ENCODE measurements at places on chromosomes 16 and 17.
A peak's percentile ranks its signal among the peaks of the same experiment; 100 is the strongest.

GRCh38 chr17:21013983-21014382 lies 28.8 kb downstream of the USP22 start:
- DNase-seq = no peak

DNA sequence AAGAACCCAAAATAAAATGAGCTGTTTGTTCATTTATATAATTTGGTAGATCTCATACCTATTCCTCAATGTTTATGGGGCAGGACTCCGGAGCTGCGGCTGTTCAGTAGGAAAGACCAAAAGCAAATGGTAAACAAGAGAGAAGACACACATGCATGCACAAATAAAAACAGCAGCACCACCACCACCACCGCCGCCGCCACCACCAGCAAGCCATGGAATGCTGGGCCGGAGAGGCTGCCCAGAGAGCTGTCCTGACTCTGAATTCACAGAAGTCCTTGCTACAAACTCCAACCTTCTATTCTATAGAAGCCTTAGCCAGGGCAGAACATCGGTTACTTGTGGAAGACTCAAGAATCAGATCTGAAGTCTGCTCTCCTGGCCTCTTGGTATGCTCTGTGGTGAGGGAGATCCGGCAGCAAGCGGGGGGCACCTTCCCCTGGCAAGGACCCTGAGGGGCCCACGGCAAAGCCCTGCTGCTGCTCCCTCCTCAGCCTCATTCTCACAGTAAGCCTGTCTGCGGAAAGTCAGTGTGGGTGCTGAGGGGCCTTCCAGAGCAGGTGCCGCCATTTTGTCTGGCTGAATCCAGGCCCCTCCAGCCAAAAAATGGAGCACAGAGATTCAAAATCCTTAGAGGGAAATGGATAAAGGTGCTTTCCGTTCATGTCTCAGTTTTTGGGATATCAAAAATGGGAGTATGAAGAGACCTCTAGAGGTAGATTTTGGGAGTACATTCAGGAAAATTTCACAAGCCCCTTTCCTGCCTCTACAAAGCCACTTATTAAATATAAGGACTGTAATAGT lies 6.4 kb upstream of the FOXJ1 start:
- DNase-seq = no peak

- no peak for DNase-seq
Observed at GRCh38 chr16:10579575-10579964, 828 bp downstream of the EMP2 start.

DNA sequence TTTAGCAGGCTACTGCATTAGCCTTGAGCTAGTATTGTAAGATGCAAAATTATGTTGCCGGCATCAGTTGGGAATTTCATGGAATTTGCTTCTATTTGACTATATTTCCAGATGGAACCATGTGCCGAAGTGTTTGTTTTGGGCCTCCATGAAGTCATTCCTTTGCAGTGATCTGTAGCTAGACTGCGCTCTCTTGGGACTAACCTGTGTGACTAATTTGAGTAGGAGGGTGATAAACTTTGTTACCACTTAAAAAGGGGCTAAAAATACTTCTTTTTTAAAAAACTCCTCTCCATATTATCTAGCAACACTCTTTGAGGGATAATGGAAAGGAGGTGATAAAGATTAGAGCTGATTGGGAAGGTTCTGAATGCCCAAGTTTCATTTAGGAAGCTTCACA lies 166.8 kb upstream of the TBX2 start:
- DNase-seq = no peak

DNA sequence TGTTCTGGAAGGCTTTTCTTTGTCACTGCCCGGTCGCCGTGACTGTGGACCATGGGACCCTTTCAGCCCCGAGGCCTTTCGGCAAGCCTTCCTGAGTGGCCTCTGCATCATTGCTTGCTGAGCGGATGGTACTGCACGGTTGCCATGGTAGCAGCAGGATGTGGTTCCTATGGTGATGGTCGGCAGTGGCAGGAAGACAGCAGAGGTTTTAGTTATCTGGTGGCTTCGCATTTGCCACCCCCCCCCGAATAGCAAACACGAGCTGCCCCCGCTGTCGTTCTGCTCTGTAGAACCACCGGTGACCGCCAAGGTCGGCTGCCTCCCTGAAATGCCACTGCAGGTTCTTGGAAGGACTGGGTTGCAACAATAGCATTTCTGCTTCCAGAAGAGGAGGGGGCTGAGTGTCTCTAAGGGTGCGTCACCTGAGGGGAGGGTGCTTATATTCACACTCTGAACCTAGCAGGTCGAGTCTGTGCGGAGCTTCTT lies 76.6 kb downstream of the CMIP start:
- DNase-seq = no peak

DNA sequence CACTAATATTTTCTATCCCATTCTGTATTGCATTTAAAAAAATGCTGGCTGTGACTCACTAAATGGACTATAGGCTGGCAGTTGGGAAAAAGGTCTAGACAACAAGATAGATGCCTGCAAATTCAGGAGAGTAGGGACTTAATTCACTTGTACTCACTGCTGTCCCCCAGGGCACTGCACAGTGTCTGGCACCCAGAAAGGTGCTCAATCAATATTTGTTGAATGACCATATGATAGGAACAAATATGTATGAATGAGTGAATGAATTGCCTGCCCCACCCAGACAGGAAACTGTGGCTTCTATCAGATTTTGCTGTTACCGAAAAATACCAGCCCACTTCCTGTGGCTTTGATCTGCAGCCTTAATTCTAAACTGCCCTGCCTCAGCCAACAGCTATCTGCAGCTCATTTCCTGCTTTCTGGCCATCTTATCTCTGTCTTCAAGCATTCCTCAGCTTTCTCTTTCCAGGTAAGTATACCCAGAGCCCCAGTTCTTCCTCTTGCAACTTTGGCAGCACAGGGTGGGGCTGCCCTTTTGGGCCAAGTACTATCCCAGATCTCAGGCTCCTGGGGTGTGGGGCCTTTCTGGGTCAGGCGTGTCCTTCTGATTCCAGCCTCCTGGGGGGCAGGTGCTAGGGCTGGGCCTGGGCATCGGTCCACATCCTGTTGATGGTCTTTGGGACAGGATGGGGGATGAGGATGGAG lies 15.3 kb upstream of the TNS4 start:
- no peak for DNase-seq

GRCh38 chr17:67506966-67507365 lies 129.9 kb downstream of the PITPNC1 start:
- no peak for DNase-seq

- no peak for DNase-seq
Observed at GRCh38 chr17:21021208-21021803, 21.5 kb downstream of the USP22 start.

DNA sequence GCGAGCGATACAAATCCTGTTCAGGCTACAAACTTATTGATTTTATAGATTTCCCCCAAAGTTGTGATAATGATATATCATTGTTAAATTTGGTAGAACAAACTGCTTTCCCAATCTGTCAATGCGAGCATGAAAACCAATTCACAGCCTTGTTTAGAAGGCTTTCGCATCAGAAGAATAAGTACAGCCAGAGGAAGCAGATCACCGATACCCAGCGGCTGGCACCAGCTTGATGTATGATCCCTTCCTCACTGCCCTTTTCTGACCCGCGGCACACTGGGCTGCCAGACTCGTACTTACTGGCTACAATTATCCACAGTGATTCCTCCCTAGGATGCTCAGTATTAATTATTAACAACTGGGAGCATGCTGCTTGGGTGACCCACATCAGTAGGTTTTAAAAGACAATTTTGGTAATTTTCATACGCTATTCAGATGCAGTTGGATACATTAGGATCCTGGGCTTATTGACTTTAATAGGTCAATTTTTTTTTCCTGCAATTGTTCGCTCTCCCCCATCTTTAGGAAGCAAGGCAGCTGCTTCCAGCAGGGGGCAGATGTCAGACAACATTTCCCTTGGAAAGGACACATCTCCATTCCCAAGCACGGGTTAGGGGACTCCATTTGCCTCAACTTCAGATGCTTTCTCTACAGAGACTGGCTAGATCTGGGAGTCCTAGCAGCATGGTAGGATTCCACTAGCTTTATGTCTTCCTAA lies 582.7 kb upstream of the PSMD7 start:
- DNase-seq = no peak

DNA sequence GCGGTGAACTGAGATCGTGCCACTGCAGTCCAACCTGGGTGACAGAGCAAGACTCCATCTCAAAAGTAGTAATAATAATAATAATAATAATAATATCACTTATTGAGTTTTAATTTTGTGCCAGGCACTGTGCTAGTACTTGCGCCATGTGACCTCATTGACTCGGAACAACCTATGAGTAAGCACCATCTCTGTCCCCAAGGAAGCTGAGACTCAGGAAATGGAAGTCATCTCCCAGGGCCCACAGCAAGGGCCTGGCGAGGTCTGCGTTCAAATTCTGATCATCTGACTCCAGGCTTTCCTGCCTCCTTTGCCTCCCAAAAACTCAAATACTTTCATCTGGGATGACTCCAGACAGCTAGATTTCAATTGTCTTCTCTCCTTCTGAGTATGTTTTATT lies 162.9 kb downstream of the SEC14L1 start:
- no peak for DNase-seq

DNA sequence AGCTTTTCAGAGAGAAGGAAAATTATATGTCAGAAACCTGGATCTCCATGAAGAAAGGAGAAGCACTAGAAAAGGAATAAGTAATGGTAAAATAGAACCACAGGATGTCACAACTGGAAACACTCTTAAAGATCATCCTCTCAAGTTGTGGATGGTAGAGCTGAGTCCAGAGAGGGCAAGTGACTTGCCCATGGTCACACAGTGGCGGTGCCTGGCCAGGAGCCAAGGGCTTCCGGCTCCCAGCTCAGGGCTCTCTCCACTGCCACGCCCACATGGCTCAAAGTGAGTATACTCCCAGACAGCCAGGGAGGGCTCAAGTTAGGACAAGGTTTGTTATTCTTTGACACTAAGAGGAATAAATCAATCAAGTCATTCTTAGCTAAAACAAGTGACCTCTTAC lies 159.8 kb downstream of the COPRS start:
- DNase-seq = no peak

- no peak for DNase-seq
Observed at GRCh38 chr16:28202147-28202746, 9.5 kb downstream of the XPO6 start.

- no peak for DNase-seq
Observed at GRCh38 chr16:14309001-14309886, 238.1 kb downstream of the MRTFB start.

GRCh38 chr17:58085039-58085715 lies 2.0 kb downstream of the DYNLL2 start:
- no peak for DNase-seq

GRCh38 chr16:5354645-5355044 lies 257.1 kb upstream of the EEF2KMT start:
- DNase-seq = peak; percentile 0

GRCh38 chr16:12002447-12003006 lies 26.0 kb downstream of the SNX29 start:
- DNase-seq = no peak

GRCh38 chr16:57810197-57811031 lies 8.1 kb upstream of the KIFC3 start:
- DNase-seq = no peak

GRCh38 chr17:8117980-8118768 lies at the start of gene ALOXE3:
Gene ALOXE3, minus strand, starts transcription at chr17:8118514. Its CDS starts 524 bp downstream, at chr17:8117990.
- no peak for DNase-seq

DNA sequence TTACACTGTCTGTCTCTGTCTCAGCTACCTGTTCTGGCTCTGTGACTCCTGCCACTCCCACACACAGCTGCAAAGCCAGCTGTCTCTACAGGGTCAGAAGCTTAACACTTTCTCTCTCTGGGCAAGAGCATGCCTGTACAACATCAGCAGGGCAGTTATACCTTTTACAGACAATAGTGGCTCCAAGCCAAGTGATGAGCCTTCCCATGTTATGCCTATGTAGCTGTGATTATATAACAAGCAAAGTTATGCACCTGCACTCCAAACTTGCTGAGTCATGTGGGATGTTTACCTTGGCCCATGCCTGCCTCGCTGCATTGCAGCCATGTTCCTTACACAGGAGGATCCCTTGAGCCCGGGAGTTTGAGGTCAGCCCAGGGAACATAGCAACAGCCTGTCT lies 31.8 kb upstream of the APPBP2 start:
- DNase-seq = no peak

DNA sequence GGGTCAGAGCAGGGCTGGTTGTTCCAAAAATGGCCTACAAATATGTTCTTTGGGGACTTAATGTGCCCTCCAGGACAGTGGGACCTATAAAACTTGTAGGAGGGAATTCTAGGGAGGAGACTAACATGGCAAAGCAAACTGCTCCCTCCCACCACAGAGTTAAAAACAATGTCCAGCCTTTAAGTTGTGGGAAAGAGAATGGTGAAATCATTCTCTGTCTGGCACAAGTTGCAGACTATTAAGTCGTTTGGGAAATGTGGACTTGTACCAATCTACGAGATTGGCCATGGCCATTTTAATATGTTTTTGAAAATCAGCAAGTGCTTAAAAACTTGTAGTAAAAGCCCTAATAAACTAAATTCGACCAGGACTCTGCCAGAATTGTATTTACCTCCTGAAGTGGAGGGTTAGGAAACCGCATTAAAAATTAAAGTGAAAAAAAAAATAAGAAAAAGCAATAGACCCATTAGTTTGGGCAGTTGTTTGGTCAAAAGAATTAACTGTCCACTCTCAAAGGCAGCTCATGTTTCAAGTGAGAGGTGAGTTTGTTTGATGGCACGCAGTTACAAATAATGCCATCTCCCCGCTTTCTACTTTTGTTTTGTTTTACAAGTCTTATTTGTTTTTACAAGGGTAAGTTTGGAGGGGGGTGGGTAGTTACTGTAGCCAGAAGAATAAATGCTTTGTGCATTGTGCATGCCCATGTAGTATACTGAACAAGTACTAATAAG lies 32.4 kb downstream of the ANKFN1 start:
- DNase-seq = no peak
